ENCODE measurements at places on chromosomes 11 and 22.
A peak's percentile ranks its signal among the peaks of the same experiment; 100 is the strongest.

GRCh38 chr22:22737590-22737989, 93.2 kb downstream of the GGTLC2 start:
- no peak for DNase-seq

DNA sequence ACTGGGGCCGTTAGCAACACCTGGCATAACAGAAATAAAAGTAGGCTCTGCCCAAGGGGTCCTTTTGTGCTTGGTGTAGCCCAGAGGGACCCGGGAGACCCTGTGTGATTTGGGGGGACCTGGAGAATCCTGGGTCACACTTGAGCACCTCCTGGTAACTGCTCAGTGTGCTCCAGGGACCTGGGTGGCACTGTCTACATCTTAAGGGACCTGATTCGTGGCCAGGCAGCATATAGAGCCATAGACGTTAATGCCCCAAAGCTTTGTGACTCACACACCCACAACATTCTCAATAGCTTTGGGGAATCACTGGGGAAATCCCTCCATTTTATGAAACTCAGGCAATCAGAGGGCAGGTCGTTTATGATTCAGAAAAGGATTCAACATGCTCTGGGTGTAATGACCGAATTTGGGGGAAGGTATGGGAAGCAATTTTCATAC, 3.6 kb upstream of the IGF2 start:
- DNase-seq, result no peak

- DNase-seq, result no peak
These were observed 69.5 kb downstream of the ZNRF3 start for GRCh38 chr22:28952857-28953256.

- DNase-seq, result no peak
These were observed 557.3 kb upstream of the ANO5 start for GRCh38 chr11:21635394-21636145.

GRCh38 chr22:27624042-27624441, 177.5 kb downstream of the MN1 start:
- no peak for DNase-seq

DNA sequence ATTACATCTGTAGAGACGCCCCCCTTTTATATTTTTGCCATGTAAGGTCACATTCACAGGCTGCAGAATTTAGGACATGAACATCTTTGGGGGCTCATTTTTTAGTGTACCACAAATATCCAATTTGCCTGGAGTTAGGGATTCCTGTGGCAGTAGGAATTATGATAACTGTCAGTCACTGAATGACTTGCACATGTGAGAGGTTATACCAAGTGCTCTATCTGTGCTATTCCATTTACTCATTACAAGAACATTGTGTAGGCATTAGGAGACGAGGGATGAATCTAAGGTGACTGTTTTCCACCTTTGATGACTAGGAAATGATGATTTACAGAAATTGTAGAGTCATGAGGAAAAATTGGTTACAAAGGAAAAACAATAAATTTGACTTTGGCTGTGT, 79.3 kb downstream of the LIF start:
- DNase-seq, result no peak

DNA sequence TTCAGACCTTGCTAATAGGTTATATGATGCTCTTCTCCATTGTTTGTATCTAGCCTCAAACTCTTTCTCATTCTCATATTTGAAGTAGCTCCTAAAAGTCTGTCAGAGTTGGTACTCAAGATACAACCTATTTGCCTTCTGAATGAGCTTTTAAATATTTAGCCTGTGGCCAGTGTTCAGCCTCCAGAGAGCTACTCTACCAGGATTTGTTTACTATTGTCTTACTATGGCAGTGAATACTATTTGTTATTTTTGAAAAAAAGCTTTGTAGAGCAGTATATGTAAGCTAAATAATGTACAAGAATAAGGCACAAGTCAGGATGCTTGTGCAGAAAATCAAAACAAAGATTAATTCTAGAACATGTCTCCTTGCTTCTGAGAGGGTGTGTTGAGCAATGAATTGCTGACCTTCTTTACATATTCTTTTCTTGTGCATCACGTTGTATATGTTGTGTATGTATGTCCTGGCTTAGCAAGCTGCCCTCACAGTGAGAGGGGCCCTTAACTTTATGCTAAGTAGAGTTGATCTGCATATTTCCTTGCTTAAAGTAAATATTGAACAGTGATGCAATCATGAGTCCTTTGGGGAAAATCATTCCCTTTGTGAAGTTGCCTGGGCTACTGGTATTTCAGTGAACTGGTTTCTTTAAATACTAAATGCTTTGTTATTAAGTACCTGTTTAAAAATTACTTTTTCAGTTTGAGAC, 438.0 kb downstream of the LUZP2 start:
- no peak for DNase-seq

- DNase-seq, result no peak
These were observed 93.9 kb downstream of the CD44 start for GRCh38 chr11:35232891-35233330.

- peak; percentile 67 for DNase-seq
These were observed 51.5 kb downstream of the LHFPL7 start for GRCh38 chr22:24894998-24895397.

- DNase-seq, result no peak
These were observed 22.1 kb downstream of the RNF141 start for GRCh38 chr11:10518891-10519290.

DNA sequence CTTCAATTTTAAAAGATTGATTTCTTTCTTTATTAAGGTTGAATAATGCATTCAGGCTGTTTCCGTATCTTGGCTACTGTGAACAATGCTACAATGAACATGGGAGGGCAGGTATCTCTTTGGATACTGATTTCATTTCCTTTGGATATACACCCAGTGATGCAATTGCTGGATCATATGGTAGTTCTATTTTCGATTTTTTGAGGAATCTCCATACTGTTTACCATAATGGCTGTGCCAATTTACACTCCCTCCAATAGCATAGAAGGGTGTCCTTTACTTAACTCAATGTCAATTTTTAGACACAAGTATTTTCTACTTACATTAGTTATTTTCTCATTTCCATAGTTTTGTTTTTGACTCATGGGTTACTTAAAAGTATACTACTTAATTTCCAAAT, 8.0 kb downstream of the RTCB start:
- no peak for DNase-seq

DNA sequence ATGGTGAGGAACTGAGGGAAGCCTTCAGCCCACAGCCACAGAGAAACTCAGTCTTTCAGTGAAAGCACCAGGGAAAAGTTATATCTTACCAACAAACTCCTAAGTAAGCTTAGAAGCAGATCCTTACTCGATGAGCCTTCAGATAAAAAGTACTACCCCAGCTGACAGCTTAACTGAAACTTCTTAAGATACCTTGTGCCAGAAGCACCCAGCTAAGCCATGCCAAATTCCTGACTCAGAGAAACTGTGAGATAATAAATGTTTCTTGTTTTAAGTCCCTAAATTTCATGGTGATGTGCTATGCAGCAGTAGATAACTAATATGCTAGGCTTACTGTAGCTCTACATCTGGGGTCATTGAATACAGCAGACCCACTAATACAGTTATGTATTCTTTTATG, 2025.0 kb downstream of the LRRC4C start:
- no peak for DNase-seq

DNA sequence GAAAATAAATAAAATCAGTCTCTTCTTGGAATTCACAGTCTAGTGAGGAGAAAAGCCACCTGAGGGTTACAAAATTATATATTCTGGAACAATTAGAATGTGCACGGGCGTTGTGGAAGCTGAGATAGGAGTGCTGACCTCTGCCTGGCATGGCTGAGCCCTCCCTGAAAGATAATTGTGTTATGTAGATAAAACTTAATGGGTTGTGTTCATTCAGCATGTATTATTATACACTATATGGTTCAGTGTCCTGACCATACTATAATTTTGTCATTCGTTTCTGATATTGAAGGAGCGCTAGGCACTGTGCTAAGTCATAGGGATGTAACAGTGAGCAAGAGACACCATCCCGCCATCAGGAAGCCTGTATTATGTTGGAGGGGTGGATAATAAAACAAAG, 3.7 kb downstream of the ACAT1 start:
- DNase-seq, result no peak

GRCh38 chr11:3222941-3223915, 4.6 kb upstream of the MRGPRG start:
- DNase-seq, result no peak

DNA sequence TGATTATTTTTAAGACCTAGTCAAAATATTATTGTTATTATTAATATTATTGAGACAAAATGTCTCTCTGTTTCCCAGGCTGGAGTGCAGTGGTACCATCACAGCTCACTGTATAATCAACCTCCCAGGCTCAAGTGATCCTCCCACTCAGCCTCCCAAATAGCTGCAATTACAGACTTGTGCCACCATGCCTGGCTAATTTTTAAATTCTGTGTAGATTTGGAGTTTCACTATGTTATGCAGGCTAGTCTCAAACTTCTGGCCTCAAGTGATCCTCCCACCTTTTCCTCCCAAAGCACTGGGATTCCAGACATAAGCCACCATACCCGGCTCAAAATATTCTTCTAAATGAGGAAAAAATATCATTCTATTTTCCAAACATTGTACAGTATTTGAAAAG, 37.0 kb downstream of the SLC36A4 start:
- DNase-seq, result no peak

GRCh38 chr22:20024650-20025397, 3.9 kb downstream of the TANGO2 start:
- DNase-seq, result no peak
